ENCODE measurements at places on chromosomes 2 and 18.

GRCh38 chr2:169108099-169108884, 38.9 kb downstream of the DHRS9 start:
- DNase-seq = no peak

GRCh38 chr2:150859162-150859561, 371.7 kb upstream of the RND3 start:
- no peak for DNase-seq

DNA sequence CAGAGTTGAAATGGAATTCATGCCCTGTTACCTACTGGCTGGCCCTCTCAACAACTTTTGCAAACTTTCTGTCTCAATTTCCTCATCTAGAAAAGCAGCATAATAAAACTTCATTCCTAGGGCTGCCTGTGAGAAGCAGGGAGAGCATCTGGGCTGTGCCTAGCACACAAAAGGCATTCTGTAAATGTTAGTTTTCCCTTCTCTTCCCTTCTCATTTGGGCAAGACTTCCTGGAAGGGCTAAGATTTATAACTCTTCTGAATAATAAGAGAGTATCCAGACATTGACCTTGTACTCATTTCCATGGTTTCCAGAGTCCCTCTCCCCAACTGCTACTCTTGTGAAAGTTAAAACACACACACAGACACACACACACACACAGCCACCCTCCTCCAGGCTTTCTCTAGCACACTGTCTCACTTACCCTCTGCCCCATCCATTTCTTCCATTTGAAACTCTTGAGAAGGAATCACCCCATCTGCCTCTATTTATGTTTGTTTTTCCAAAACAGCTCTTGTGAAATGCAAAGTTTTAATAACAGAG, 302.1 kb downstream of the SMAD2 start:
- no peak for DNase-seq

DNA sequence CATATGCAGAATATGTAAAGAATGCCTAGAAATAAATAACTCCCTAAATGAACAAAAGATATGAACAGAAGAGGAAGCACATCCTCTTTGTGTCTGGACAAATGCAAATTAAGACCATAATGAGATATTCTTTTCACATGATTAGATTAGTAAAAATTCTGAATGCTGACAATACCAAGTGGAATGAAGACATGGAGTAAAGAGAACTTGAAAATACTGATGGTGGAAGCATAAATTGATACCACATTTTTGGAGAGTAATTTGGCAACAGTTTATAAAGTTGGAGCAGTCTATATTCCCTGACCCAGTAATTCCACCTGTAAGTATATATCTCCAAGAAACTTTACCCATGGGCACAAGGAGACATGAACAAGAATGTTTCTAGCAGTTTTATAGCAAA, 130.0 kb downstream of the CAPN13 start:
- DNase-seq = no peak

- no peak for DNase-seq
Observed at GRCh38 chr18:40371673-40372072, 1583.4 kb upstream of the PIK3C3 start.

DNA sequence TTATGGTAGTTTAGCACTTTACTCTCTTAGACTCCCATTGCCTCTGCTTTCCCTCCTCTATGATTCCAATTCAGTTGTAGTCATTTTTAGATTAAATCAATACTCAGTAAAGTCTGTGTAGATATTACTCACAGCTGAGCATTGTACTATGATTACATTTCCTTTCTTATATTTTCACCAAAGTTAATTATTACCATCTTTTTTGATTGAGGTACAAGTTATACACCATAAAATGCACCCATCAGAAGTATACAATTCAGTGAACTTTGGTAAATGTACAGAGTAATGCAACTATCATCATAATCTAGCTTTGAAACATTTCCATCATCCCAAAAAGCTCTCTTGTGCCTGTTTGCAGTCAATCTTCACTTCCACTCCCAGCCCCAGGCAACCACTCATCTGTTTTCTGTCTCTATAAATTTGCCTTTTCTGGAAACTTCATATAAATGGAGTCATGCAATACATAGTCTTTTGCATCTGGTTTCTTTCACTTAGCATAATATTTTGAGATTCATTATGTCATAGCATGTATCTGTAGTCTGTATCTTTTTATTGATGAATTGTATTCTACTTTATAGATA, 30.2 kb upstream of the ETAA1 start:
- DNase-seq = no peak

GRCh38 chr2:3249476-3249962, 128.1 kb downstream of the EIPR1 start:
- DNase-seq = no peak

DNA sequence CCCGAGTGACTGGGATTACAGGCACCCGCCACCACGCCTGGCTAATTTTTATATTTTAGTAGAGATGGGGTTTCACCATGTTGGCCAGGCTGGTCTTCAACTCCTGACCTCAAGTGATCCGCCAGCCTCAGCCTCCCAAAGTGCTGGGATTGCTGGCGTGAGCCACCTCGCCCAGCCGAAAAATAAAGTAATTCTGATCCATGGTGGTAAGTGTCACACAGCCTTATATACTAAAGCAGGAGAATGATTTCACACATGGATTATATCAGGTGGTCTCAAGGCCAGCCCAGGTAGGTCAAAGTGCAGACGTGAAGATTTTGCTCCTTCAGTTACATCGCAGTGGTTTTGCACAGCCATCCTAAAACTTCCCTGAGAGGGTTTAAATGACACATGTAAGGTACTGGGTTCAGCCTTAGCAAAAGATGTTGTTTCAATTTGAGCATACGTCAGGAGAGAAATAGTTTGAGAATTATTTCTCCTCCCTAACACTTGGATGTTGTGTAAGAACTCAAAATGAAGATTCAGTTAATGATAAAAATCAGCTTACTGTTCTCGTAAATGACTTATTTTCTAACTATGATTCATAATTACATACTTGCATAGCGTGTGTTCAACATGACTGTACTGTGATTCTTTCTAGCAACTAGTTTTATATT, 93.0 kb upstream of the SLC39A10 start:
- DNase-seq = no peak

DNA sequence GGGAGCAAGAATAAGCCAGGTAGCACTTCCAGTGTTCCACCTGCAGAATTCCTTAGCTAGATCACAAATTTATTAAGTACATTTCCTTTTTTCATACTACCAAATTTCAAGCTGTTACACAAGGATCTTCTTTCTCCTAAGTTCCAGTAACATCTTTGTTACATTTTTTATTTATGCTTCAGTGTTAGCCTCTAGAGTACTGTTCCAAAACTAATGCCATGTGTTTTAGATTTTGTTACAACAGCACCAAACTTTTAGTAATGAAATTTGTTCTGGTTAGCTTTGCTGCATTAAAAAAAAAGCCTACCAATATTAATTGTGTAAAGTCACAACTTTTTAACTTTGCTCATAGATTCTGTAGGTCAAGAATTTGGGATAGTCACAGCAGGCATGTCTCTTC, 161.1 kb downstream of the CAMKMT start:
- no peak for DNase-seq

- no peak for DNase-seq
Observed at GRCh38 chr2:53994818-53995808, 24.3 kb upstream of the PSME4 start.

GRCh38 chr2:173713904-173714555, 251.1 kb downstream of the SP3 start:
- no peak for DNase-seq

GRCh38 chr2:215883799-215884198, 129.6 kb downstream of the MREG start:
- no peak for DNase-seq

All from NCI-H2107 (cell line).